Pancreas (tissue), 10 donors: ENCODE measurements at places on chromosomes 5 and 9. TPM values are rescaled to one million over a fixed set of nuclear protein-coding genes. Genes with fewer than 3 reads are reported as not detected.

The MED27 gene
- total RNA-seq: 6.2 TPM

- no peak for DNase-seq
Observed at GRCh38 chr5:171419688-171420430, 412 bp downstream of the FGF18 start.

- DNase-seq: no peak
Observed at GRCh38 chr5:176955895-176956294, 50.7 kb downstream of the UIMC1 start.

DNA sequence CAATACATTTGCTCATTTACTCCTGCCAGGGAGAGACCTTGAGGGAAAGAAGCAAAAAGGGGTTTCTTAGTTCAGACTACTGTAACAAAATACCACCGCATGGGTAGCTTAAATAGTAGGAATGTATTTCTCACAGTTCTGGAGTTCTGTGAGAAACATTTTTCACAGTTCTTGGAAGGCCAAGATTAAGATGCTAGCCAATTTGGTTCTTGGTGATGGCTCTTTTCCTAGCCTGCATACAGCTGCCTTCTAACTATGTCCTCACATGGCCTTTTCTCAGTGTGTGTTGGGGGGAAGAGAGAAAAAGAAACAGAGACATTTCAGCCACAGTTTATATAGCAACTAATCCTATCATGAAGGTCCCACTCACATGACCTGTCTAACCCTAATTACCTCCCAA lies 1644.7 kb upstream of the C9orf72 start:
- DNase-seq: no peak

GRCh38 chr9:95249986-95250385 lies 67.5 kb downstream of the FANCC start:
- peak; percentile 58 for DNase-seq
